NCI-H2171 treated with DMSO at 0.1 percent for 48 hours (cell line): ENCODE measurements at places on chromosomes 4 and X.

GRCh38 chrX:81280148-81280547, 78.2 kb downstream of the SH3BGRL start:
- no peak for DNase-seq

DNA sequence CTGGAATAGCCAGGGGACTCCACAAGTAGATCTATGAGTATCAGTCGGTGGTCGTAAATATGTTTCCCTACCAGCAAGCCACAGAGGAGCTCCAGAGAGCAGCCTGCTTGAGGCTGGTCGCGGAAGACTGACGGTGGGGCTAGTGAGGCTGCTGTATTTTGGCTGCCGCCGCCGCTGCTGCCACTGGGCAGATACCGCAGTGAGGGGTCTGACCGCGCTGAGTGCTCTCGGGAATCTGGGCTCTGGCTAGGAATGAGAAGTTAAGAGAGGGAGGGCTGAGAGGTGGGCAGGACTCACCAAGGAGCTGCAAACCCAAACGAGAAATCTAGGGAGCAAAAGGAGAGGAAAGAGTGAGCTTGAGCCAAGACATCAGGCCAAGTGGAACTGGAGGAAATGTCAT, at the start of gene EXOC1L:
Gene EXOC1L, plus strand, starts transcription at position 157 of the 400 bp plus-strand sequence. Its CDS starts 237 bp downstream, at position 394.
- DNase-seq: no peak

- DNase-seq: no peak
Observed at GRCh38 chr4:64727960-64728359, 318.7 kb upstream of the TECRL start.

DNA sequence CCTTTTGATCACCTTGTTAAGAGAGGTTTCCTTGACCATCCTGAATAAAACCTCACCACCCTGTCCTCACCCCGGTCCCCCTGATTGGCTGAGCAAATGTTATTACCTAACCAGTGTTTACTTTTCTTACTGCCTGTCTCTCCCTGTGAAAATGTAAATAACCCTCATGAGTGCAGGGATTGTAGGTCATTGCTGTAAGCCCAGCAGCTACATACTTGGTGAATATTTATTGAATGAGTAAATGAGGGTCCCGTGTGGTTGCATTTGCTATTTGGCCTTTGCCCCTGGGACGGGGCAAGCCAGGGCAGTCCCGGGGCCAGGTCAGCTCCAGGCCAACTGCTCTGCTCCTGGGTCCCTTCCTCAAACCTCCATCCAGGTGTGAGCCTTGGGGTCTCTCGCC, 55.5 kb upstream of the CLCN4 start:
- DNase-seq: no peak

DNA sequence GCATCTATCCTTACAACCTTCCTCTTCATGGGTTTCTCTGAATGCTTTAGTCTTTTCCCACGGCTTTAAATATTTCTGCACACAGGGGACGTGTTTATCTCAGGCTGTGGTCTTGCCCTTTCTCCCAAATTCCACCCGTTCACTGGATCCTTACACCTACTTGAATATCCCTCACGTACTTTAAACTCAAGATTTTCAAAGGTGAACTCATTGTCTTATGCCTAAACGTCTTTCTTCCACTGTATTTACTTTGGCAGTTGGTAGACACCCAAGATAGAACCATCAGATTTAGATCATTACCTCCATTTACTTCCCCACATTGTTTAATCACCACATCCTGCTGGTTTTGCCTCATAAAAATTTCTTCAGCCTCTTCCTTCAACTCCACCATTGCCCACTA, 269.2 kb downstream of the CBLL2 start:
- DNase-seq: no peak

- no peak for DNase-seq
Observed at GRCh38 chr4:156915221-156915620, 56.4 kb downstream of the PDGFC start.
